ENCODE measurements at places on chromosomes 12 and 14. TPM values are rescaled to one million over a fixed set of nuclear protein-coding genes. Genes with fewer than 3 reads are reported as not detected.

- no peak overlapping the region for H3K4me3 ChIP-seq
- H3K36me3 ChIP-seq: no peaks in the 10 kb centered on the region
- H3K27ac ChIP-seq: no peak overlapping the region
These were observed 55.1 kb downstream of the PAWR start for GRCh38 chr12:79635676-79636075.

DNA sequence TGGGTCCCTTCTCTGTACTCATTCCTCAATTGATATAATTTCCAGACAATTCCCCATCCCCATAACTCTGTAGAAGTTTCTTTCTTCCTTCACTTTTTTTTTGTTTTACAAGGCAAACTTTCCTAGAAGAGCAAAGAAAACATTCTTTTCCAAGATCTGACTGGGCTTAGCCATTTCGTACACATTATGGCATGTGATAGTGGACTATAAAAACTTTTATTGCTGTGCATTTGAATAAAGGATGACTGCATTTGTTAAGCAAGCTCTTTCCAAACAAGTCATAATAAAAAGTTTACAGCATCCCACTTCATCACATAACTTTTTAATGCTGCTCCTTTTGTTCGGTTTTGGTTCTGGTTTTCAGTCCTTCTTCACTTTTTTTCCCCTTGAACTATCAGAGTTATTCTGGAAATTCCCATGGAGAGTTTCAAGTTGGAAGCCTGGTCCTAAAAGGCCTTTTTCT is 231.0 kb upstream of the HMGA2 start:
- H3K4me1 ChIP-seq: no peaks in the 10 kb centered on the region
- no peaks in the 10 kb centered on the region for H3K36me3 ChIP-seq
- H3K27me3 ChIP-seq: peaks cover 20% of the 10 kb centered on the region

DNA sequence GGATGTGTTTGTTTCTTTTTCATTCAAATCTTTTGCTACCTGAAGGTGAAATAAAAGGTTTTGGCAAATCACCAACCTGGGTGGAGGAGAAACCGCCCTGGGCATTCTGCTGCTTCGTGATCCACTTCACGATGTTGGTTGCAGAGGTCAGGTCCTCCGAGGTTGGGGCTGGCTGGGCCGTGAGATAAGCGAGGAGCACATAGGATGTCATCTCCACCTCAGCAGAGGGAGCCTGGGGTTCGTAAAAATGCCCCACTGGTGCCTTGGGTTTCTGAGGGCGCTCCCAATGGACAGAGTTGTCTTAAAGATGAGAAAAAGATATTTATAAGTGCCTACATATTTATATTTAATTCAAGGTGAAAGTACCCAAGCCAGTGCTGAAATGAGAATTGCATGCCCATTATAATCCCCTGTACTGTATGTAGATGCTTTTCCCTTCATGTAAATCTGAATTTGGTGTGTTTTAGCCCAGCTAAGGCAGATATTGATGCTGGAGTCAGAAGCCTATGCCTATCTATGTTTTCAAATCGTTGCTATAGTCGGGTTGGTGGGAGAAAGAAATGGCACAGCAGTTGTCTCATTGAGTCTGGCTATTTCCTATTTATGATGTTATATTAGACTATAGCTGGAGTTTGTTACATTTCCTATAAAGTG is 41.1 kb downstream of the A2M start:
- no peaks in the 10 kb centered on the region for H3K27me3 ChIP-seq
- H3K4me1 ChIP-seq: peaks cover 5% of the 10 kb centered on the region
- H3K27ac ChIP-seq: no peak overlapping the region
- DNase-seq: no peak

DNA sequence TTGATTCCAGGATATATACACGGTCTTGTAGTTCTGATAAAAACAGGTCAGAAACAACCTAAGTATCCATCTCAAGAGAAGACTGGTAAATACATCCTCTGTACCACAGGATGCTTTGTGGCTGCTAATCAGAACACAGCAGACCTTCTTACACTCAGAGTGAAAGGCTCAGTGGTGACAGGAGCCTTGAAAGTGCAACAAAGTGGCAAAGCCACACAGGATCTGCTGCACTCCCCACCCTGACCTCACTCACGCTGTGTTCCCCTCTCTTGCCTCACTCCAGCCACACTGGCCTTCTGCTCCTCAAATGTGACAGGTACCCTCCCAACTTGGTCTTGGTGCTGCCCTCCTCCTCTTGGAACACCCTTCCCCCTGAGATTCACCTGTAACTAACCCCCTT is 98.1 kb upstream of the GRIP1 start:
- peak overlapping the region; percentile 14 for H3K4me3 ChIP-seq
- DNase-seq: peak; percentile 78
- H3K27ac ChIP-seq: peak overlapping the region; percentile 41
- H3K27me3 ChIP-seq: peaks cover 22% of the 10 kb centered on the region

- H3K4me1 ChIP-seq: peaks cover 11% of the 10 kb centered on the region
- DNase-seq: no peak
- no peak overlapping the region for H3K4me3 ChIP-seq
- peaks cover 7% of the 10 kb centered on the region for H3K36me3 ChIP-seq
- H3K27me3 ChIP-seq: no peaks in the 10 kb centered on the region
- H3K27ac ChIP-seq: no peak overlapping the region
These were observed 49.2 kb downstream of the SSH1 start for GRCh38 chr12:108807996-108808769.

Gene PTPRR
- total RNA-seq: not detected

DNA sequence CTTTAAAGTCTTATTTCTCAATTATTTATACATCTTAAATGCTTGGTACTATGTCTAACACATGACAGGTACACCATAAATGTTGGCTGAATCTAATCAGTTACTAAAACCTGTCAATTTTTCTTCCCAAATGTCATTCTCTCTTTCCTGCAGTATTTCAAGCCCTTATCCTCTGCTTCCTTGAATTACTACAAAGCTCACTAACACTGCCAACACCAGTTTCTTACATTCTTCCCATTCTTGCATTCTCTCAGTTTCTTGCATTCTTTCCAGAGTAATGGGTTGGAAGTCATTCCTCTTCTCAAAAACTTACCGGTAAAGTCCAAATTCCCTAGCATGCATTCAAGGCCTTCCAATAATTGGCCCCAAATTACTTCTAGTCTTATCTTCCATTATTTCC is 9.6 kb upstream of the SMARCC2 start:
- no peaks in the 10 kb centered on the region for H3K4me1 ChIP-seq
- H3K27ac ChIP-seq: no peak overlapping the region
- no peak overlapping the region for H3K4me3 ChIP-seq
- H3K27me3 ChIP-seq: no peaks in the 10 kb centered on the region
- DNase-seq: no peak

GRCh38 chr14:97002454-97002853 is 205.3 kb downstream of the VRK1 start:
- H3K36me3 ChIP-seq: no peaks in the 10 kb centered on the region
- no peaks in the 10 kb centered on the region for H3K4me1 ChIP-seq
- H3K27me3 ChIP-seq: peaks cover 16% of the 10 kb centered on the region
- no peak overlapping the region for H3K4me3 ChIP-seq
- no peak overlapping the region for H3K27ac ChIP-seq

Gene OASL
- total RNA-seq: 10.1 TPM

DNA sequence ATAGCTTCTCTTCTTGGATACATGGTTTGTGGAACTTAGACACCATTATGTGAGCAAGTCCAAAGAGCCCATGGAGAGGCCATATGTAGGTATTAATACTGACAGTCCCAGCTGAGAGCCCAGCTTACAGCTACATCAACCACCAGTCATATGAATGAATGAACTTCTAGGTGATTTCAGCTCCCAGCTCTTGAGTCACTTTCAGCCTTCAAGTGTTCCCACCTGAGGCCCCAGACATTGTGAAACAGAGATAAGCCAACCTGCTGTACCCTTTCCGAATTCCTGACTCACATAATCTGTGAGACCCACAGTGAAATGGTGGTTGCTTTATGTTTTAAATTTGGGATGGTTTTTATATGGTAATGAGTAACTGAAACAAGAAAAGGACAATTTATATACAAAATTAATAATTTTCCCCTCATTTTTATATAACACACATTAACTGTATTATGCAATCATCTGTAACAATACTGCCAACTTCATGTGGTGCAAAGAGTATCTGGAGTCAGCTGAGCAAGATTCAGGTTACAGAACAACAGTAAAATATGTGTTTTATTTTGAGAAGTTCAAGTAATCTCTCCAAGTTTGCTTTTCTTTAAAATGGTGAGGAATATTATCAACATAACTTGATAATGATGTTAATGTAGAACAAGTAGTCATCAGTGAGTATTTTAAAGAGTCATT is 27.7 kb upstream of the FBXO33 start:
- no peak overlapping the region for H3K4me3 ChIP-seq
- H3K4me1 ChIP-seq: no peaks in the 10 kb centered on the region
- no peaks in the 10 kb centered on the region for H3K36me3 ChIP-seq
- H3K27ac ChIP-seq: no peak overlapping the region
- DNase-seq: no peak
- peaks cover 20% of the 10 kb centered on the region for H3K27me3 ChIP-seq

GRCh38 chr12:92030618-92031017 is 115.0 kb downstream of the BTG1 start:
- H3K27ac ChIP-seq: peak overlapping the region; percentile 94
- H3K27me3 ChIP-seq: no peaks in the 10 kb centered on the region
- peak overlapping the region; percentile 83 for H3K4me3 ChIP-seq
- H3K4me1 ChIP-seq: peaks cover 45% of the 10 kb centered on the region

Gene ARHGEF25
- total RNA-seq: 4.0 TPM

GRCh38 chr12:125882141-125882540 is 816.9 kb downstream of the AACS start:
- no peak for DNase-seq
- H3K27ac ChIP-seq: no peak overlapping the region
- no peaks in the 10 kb centered on the region for H3K36me3 ChIP-seq
- no peaks in the 10 kb centered on the region for H3K27me3 ChIP-seq
- H3K4me1 ChIP-seq: no peaks in the 10 kb centered on the region

- peaks cover 4% of the 10 kb centered on the region for H3K36me3 ChIP-seq
- peaks cover 34% of the 10 kb centered on the region for H3K4me1 ChIP-seq
- no peak for DNase-seq
These were observed 234.9 kb upstream of the PLEKHG7 start for GRCh38 chr12:92467886-92468285.

DNA sequence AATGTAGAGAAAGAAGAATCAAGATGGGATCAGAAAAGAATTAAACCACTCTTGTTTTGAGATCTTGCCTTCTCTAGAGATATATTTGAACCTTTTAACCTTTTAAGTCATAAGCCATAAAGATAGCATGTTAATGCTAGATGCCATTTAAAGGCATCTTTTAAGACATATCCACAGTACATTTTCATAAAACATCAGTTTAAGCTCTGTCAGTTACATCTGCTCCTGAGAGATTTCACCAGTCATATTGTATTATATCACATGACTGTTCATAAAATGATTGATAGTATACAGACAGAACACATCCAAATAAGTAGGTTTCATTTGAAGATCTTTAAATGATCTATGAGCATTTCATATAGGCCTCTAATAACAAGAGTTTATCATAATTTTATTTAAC is 1238.5 kb downstream of the SLC16A7 start:
- no peaks in the 10 kb centered on the region for H3K4me1 ChIP-seq
- DNase-seq: no peak
- H3K36me3 ChIP-seq: no peaks in the 10 kb centered on the region
- no peak overlapping the region for H3K27ac ChIP-seq
- H3K27me3 ChIP-seq: no peaks in the 10 kb centered on the region

GRCh38 chr12:109827566-109828550 is 5.3 kb downstream of the TRPV4 start:
- no peaks in the 10 kb centered on the region for H3K36me3 ChIP-seq
- H3K27ac ChIP-seq: peak overlapping the region; percentile 7
- H3K4me1 ChIP-seq: peaks cover 12% of the 10 kb centered on the region
- H3K27me3 ChIP-seq: peaks cover 9% of the 10 kb centered on the region

DNA sequence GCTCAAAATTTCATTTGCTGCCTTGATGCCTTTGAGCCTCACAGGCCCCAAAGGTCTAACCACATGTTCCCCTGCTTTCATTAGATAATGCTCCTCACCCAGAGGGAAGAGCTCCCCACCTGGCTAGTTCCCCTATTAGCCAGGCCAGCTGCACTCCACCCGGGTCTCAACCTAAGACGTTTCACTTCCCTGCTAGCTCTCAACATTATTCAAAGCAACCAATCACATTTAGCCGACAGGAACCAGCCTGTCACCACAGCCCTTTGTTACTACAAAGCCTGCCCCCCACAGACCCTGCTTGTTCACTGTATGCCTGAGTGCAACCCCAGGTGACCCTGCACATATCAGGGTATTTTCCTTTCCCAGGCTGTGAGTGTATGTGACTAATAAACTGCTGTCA is 78.6 kb downstream of the SLC15A5 start:
- H3K4me3 ChIP-seq: no peak overlapping the region
- H3K27me3 ChIP-seq: no peaks in the 10 kb centered on the region
- no peak overlapping the region for H3K27ac ChIP-seq
- peaks cover 6% of the 10 kb centered on the region for H3K36me3 ChIP-seq
- DNase-seq: no peak

DNA sequence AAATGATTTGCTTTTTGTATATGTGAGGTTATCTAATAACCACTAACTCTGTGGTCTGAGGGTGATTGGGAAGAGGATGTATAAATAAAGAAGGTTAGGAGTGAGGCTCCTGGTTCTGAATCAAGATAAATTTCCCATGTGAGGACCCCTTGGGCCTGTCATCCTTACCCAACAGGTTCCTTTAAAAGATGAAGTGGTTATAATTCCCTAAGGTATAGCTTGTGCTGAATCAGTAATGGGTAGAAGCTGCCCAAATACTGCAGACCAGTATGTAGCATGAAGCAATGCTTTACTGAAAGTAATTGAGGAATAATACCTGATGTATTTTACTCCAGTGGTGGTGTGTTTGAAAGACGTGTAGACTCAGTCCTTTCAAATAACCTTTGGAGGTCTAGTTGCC is 8.7 kb downstream of the EID3 start:
- no peak for DNase-seq
- no peak overlapping the region for H3K27ac ChIP-seq
- no peaks in the 10 kb centered on the region for H3K27me3 ChIP-seq

Gene VPS33A
- 34.4 TPM for total RNA-seq

DNA sequence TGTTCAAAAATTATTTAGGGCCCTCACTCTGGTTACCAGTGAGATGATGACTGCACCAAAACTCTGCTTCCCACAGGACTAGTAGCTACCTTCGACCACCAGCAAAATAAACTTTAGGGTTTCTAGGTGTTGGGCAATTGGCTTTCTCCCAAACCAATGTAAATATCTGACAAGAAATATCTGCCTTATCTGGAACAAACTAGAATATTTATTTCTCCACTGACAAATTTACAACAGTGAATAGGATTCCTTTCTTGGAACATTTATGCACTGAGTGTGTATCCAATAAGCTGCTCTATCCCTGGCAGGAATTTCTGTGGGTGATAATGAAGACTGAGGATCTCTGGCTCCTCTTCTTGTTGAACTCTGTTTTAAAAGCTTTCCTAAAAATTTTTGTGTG is 148.6 kb downstream of the SLC6A15 start:
- H3K36me3 ChIP-seq: no peaks in the 10 kb centered on the region
- no peak overlapping the region for H3K27ac ChIP-seq
- H3K4me1 ChIP-seq: no peaks in the 10 kb centered on the region
- no peak overlapping the region for H3K4me3 ChIP-seq
- H3K27me3 ChIP-seq: no peaks in the 10 kb centered on the region
- no peak for DNase-seq

Data from natural killer cell treated with Interleukin-12 subunit alpha and Interleukin-12 subunit beta and Interleukin-15 and Interleukin-18, amount 100 ng/mL, for 72 hours (primary cell).